ENCODE measurements at places on chromosomes 2 and 18.

DNA sequence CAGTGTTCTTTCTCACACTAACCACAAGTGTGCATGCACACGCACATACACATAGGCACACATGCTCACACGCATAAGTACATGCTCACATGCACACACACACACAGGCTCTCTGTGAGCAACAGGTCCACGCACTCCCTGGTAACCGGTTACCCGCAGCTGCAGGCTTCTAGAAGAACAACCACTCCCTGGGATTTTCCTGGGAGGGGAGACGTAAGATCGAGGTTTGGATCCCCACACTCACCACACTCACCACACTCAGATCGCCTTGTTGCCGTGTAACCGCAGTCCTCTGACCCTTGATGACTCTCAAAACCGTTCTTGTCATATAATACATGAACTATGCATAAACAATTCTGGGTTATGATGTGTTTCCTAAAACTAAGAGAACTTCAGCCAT lies 42.2 kb downstream of the TTC32 start:
- no peak for DNase-seq

- no peak for DNase-seq
Observed at GRCh38 chr18:57002627-57003026, 144.3 kb upstream of the BOD1L2 start.

DNA sequence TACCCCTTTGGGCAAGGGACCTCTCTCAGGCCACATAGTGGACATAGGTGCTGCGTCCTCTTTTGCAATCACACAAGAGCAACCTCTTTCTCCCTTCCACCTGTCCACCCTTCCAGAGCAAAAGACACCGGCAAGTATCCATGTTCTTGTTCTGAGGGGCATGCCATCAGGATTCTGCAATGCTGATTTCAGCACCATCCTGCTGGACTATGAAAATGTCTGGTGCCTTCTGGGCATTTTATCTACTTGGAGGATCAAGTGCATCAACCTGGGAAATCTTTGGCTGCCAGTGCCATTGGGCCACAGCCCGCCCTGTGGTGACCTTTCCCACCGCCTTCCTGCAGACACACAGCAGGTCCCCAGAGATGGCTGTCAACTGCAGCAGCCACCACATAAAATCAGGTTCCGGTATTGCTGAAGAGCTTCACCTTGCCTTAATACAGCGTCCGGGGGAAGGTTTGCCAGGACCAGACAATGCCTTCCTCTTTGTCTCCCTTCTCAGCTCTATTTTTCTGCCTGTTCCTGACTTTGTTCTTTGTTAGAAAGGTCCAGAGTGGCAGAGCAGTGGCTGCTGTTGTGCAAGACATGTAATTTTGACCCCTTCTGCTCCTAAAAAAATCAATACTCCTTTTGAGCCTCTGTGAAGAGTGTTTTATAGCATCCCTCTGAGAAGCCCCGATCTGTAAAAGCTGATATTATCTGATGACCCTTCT lies 18.5 kb upstream of the BOD1L2 start:
- no peak for DNase-seq

DNA sequence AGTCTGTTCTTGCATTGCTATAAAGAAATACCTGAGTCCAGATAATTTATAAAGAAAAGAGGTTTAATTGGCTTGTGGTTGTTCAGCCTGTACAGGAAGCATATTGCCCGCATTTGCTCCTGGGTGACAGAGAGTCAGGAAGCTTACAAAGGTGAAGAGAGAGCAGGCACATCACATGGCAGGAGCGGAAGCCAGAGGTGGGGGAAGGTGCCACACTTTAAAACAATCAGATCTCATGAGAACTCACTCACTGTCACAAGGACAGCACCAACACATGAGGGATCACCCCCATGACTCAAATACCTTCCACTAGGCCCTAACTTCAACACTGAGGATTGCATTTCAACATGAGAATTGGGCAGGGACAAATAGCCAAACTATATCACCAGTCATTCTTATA lies 124.8 kb upstream of the COL5A2 start:
- DNase-seq: peak; percentile 34

- DNase-seq: no peak
Observed at GRCh38 chr2:165058476-165059265, 103.3 kb upstream of the SLC38A11 start.

Data from mesendoderm (in vitro differentiated cells).